ENCODE measurements at places on chromosomes 5 and 9.

GRCh38 chr9:121896545-121896943, 196.6 kb downstream of the TTLL11 start:
- DNase-seq, result no peak

DNA sequence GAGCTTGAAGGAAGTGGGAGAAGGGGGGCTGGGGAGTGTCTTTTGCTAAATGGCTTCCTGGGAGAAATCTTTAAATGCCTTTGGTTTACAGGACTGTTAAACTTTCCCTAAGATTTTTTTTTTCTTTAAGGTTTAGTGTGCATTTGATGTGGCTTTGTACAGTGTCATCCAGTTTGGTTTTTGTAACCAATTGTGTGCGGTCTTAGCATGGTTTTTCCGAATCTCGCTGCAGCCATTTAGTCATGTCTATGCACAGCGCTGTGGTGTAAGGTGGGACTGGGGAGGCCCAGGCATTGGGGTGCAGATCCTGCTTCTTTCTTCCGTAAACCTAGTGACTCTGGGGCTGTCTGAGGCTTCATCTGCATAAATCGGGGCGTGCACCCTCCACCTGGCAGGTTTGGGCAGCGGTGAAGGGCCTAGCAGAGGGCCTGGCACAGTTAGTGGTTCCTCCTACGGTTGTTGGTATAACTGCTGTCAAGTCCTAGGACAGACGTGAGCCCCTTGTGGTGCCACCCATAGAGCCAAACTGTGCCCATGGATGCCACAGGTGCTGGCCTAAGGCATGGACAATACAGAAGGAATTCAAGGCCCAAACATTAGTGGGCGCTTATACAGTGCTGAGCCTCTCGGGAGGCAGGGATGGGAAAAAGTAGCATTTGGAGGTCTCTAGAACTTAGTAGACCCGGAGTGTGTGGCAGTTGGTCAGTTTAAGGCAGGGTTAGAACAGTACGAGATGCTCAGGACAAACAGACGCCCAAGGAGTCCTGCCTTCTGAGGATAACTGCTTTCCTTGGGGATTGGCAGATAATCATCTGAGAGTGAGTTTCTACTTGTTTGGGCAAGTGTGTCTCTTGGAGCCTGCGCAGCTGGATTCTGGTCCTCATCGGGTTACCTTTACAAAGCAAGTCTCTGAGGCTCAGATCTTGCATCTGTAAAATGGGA, 1.5 kb downstream of the PRRC2B start:
- no peak for DNase-seq

DNA sequence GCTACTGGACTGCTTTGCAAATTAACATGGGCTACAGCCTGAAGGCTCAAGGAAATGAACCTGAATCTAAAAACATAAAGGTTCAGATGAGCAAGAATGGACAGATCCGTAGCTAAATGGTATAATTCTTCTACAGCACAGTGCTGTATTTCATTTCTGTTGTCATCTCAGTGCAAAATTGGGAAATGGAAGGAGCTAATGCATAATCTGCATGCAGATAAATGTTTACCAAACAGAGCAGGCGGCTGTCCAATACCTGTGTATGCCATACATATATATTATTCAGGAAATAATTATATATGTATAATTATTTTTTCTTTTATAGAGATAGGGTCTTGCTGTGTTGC, 4.3 kb upstream of the HSPA9 start:
- DNase-seq, result no peak

DNA sequence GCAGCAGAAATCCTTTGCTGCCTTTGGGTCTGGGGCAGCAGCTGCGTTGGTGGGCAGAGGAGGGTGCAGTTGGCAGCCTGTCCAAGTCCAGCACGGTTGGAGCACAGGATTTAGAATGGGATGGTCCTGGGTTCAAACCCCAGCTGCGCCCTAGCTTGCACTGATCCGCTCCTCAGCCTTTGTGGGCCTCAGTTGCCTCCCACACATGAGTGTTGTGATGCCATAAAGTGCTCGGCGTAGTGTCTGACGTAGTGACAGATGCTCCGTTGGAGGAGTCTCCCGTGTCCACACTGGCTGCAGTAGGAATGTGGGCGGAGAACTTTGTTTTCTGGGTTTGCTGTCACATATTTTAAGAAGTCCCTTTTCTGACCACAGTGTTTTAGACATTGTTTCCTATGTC, 36.0 kb downstream of the SLC46A2 start:
- DNase-seq, result no peak

DNA sequence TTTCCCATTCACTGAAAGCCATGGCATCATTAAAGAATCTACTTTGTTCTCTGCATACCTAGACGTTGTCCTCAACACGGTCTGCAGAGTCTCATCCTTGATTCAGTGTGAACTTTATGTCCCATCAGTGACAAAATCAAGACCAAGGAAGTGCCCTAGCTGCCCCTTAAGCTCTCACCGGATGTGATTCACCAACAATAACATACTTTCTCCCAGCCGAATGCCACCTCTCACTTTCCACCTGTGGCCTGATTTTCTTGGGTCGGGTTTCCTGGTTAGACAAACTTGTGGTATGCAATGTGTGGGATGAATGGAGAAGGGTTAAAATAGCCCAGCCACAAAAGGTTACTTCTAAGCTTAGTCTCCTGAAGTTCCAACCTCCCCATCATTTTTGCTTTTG, 145.3 kb upstream of the PAPPA start:
- no peak for DNase-seq

GRCh38 chr9:5191985-5192384, 6.5 kb upstream of the INSL6 start:
- no peak for DNase-seq

GRCh38 chr5:44568519-44568918, 179.3 kb upstream of the FGF10 start:
- no peak for DNase-seq

GRCh38 chr5:171693412-171693811, 92.2 kb upstream of the SMIM23 start:
- DNase-seq, result no peak

GRCh38 chr5:132428147-132428482, 58.6 kb downstream of the SLC22A5 start:
- DNase-seq, result no peak

DNA sequence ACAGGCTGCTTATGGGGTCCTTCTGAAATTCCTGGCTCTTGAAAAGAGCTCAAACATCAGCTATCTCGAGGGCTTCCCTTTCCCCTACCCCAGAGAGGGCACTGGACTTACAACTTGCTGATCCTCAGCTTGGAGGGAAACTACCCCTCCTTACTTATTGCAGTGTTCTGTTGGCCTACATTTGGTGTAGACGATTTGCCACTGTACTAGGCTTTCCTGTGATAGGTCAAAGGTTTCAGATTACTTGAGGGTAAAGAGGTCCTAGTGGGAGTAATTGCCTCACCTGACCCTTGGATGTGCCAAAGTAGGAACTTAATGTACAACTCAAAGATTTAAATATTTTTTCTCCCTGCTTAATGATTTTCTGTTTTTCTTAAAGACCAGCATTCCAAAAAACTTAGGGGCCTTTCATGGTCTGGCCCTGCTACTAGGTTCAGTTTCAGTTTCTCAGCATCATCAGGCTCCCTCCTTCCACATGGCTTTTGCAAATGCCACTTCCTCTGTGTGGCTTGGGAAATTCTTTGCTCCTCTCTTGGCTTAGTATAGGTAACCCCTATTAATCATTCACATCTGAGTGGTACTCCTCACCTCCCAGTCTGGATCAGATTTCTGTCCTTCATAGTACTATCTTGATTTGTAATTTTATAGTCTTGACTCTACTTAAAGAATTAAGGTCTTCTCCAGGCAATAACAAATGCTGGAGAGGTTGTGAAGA, 32.4 kb downstream of the CYSTM1 start:
- no peak for DNase-seq

GRCh38 chr5:117809251-117809650, 1179.1 kb downstream of the DTWD2 start:
- DNase-seq, result no peak

DNA sequence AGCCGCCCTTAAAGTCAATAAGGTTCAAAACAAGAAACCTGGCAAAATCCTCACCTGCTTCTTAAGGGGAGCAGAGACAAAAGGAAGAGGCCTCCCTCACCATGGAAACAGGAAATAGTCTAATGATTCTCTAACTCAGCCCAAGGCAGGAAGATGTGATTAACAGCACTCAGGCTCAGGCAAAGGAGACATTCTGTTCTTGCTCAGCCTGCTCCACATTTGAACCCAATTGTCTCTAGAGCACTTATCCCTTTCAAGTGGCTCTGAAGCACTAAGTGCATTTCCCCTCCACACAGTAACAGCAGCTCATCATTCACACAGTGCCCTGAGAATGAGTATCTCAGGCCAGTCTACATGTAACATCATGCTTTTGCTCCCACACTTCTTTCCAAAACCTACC, 72.3 kb downstream of the NIPSNAP3B start:
- DNase-seq, result no peak

DNA sequence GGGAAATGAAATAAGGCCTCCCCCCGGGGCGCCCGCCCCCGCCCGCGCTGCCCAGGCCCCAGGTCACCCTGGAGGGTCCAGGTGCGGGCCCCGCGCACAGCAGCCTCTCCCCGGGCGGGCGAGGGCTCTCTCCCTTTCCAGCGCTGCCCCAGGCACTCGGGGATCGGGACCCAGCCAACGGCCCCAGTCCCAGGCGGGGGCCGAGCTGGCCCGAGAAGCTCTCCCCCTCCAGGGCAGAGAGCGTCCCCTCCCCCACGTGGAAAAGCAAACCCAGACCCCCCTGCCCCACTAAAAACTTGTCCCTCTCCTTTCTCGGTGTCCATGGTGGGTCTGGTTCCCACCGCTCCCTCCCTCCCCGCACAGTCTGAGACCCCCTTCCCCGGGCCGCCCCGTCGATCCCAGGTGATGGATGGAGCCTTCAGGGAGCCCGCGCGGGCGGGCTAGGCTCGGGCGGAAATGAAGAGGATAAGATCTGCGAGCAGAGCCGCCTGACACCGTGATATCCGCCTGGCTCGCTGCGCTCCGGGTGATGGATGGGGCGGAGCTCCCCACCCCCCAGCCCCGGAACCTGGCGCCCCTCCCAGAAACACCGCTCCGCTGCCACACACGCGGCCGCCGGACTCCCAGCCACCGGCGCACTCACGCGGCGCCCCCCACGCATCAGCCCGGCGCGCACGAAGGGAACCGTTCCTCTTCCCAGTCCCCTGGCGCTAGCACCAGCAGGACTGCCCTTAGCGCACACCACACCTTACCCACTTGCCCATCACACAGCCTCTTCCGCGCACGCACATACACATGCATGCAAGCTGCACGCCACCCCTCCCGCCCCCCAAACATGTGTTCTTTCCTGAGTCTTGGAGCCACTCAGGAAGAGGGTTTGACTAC, 81.7 kb upstream of the ZBTB43 start:
- peak; percentile 16 for DNase-seq

- DNase-seq, result no peak
Observed at GRCh38 chr5:133400120-133400519, 212.2 kb downstream of the FSTL4 start.

GRCh38 chr5:115298811-115299210, 2.4 kb upstream of the CCDC112 start:
- DNase-seq, result no peak

- DNase-seq, result no peak
Observed at GRCh38 chr9:111914749-111915424, 18.3 kb downstream of the UGCG start.

GRCh38 chr9:89464300-89464901, 33.5 kb downstream of the SEMA4D start:
- no peak for DNase-seq

- DNase-seq, result no peak
Observed at GRCh38 chr5:45440466-45440865, 255.7 kb downstream of the HCN1 start.

DNA sequence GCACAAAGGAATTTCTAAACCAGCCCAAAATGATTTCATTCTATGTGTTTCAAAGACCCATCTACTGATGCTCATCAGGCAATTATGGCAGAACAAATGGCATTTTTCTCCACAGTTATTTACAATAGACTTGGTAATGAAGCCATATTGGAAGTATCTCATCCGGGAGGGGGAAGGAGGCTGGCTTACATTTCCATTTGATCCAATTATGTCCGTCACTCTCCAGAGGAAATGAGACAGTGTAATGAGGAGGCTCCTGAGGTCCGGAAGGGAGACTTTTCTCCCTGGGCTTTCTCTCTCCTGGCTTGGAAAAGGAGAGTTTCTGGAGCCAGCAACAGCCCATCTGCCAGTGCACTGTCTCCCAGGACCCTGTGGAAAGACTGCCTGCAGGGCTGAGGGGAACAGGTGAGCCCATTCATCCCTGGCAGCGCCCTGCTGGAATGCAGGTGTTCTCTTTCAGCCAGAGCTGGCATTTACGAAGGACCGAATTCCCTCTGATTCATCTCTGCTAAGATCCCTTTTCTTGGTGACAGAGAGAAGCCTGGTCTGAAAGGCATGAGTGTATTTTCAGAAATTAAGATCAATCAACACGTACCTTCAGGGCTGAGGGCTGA, 54.9 kb upstream of the SAP30L start:
- no peak for DNase-seq

Measured in fibroblast of skin of back (primary cell).